ENCODE measurements at places on chromosomes 6 and 20. TPM values are rescaled to one million over a fixed set of nuclear protein-coding genes. Genes with fewer than 3 reads are reported as not detected.

DNA sequence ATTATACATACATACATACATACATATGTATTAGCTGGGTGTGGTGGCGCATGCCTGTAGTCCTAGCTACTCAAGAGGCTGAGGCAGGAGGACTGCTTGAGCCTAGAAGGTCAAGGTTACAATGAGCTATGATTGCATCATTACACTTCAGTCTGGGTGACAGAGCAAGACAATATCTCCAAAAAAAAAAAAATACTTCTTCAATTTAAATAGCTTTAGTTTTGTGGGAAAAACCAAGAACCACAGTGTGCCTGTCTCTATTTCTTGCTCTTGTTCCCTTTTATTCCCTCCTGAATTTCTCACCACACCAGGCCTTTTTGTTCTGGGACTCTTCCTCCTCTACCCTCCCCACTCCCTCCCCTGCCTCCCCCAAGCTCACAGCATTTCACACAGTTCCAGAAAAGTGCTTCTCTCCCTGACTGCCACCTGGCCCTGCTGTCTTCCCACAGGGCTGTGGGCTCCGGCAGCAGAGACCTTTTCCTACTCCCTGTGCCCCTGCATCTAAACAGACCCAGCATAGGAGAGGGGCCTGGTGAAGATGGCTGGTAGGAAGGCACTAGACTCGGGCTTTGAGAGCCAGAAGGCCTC is 1.3 kb downstream of the C20orf203 start:
- DNase-seq, result no peak

PLCB4 gene
- 22.9 TPM for total RNA-seq

- DNase-seq, result no peak
These were observed 122.0 kb downstream of the GMPR start for GRCh38 chr6:16360365-16360764.

- no peak for DNase-seq
These were observed 118.3 kb upstream of the MAP7 start for GRCh38 chr6:136668571-136668970.

GRCh38 chr6:146265056-146265455 is 236.2 kb downstream of the GRM1 start:
- DNase-seq, result no peak

GRCh38 chr20:56933331-56933698 is 304.2 kb downstream of the TFAP2C start:
- DNase-seq, result no peak

NKAIN4 gene
- total RNA-seq, result not detected

SMIM29 gene
- 43.2 TPM for total RNA-seq

All from ureter (tissue), 1 donor.